Cerebellar nuclear complex (tissue), 1 donor: ENCODE measurements at places on chromosomes 2 and 18.
A peak's percentile ranks its signal among the peaks of the same experiment; 100 is the strongest.

- DNase-seq: no peak
Measured at GRCh38 chr2:198191651-198192050, 387.3 kb downstream of the PLCL1 start.

- no peak for DNase-seq
Measured at GRCh38 chr2:166257859-166258258, 117.9 kb downstream of the SCN9A start.

DNA sequence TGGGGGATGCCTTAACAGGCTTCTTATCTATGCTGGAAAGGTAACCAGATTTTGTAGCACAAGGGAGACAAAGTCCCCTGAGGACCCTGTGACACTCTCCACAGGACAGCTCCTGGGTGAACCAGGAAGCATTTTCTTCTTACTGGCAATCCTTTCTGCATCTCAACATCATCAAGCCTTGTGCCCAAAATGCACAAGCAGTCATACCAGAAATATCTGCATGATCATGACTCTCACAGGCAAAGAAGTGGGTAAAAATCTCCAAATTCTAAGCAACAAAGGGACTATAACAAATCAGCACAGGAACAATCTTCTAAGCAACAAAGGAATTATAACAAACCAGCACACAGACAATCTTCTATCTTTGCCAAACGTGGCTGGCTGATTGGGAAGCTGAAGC lies 99.1 kb upstream of the CD226 start:
- no peak for DNase-seq

GRCh38 chr18:61551586-61551985 lies 218.4 kb downstream of the CDH20 start:
- peak; percentile 71 for DNase-seq

DNA sequence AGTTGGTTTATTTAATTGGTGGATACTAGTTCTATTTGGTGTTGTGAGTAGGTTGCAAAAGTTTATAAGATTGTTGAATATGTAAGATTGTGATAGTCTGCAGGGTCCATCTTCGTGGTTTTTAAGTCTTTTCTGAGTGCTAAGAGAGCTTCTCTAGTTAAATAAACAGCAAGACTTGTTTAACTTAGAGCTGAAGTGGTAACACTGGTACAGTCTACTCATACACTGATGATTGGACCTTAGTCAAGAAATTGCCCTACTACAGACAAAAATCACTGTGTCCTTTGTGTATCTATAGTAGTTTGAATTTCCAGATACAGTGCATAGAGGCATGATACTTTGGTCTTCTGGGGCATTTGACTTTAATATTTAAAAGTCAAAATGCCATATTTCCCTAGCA lies 94.6 kb downstream of the PHLPP1 start:
- no peak for DNase-seq

DNA sequence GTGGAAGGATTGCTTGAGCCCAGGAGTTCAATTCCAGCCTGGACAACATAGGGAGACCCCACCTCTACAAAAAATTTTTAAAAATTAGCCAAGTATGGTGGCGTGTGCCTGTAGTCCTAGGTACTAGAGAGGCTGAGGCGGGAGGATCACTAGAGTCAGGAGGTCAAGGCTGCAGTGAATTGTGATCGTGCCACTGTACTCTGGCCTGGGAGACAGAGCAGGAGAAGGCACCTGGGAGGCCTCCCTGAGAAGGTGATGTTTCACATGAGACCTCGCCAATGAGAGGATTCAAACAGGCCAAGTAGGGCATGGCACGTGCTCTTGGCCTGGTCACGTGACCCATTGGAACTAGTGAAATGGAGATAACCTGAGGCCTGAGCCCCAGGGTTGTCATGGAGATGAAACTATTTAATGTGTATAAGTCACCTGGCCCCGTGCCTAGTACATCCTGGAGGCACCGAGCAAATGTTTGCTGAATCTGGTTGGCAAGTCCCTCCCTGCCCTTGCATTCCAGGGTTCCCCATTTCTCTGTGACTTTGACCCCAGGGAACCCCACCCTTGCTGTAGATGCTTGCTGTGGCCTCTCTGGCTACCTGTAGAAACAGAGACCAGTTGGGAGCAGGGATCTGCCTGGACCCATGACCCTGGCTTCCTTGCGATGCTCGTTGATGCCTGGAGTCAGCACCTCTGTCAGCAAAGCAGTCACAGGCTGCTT lies 26.1 kb upstream of the ROCK2 start:
- no peak for DNase-seq

GRCh38 chr2:202096736-202097135 lies 23.7 kb downstream of the KIAA2012 start:
- no peak for DNase-seq

DNA sequence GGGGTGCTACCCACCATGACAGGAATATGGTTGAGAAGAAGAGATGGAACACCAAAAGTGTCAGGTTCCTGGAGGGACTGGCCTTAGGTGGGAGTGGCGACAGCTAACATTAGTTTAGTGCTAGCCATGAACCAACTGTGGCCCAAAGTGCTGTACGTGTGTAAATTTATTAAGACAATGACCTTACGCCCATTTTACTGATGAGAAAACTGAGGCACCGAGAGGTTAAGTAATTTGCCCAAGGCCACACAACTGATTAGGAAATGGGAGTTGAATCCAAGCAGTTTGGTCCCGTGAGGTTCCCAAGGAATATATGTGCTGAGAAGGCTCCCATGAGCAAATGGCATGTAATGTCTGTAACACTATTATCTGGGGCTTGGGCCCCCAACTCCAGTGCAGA lies 109.5 kb upstream of the SLC1A4 start:
- no peak for DNase-seq

GRCh38 chr18:46478796-46479195 lies 178.2 kb downstream of the LOXHD1 start:
- no peak for DNase-seq

DNA sequence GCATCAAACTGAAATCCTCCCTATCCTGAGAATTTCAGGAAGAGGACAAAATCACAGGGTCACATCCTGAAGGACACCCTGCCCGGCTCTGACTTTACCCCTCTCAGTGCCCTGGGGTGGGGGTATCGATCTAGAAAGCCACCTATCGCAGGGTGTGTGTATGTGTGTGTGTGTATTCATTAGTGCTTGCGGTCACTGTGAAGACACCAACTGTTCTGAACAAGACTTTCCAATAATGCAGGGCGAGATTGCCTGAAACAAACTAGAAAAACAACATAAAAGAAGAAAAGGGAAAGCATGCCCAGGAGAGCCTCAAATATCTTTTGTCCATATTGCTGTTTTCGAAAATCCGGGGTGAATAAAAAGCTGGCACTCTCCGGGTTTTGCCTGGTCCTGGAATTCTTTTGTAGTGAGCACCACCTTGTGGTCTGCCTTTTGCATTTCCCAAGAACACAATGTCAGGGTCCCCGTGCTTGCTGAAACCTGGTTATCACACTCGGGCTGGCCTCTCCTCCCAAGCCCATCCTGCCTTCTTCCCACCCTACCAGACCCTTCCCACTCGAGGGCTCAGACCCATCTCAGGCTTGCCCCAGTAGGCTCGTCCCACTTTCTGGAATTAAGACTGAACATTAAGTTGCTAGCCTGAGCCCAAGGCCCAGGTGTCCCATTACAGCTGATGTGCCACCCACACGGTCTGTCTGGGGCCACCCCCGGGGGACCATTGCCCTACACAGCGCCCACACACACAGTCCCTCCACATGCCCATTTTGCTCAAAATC lies 25.0 kb upstream of the COPS8 start:
- no peak for DNase-seq

GRCh38 chr2:224405841-224406370 lies 4.0 kb upstream of the FAM124B start:
- DNase-seq: no peak

DNA sequence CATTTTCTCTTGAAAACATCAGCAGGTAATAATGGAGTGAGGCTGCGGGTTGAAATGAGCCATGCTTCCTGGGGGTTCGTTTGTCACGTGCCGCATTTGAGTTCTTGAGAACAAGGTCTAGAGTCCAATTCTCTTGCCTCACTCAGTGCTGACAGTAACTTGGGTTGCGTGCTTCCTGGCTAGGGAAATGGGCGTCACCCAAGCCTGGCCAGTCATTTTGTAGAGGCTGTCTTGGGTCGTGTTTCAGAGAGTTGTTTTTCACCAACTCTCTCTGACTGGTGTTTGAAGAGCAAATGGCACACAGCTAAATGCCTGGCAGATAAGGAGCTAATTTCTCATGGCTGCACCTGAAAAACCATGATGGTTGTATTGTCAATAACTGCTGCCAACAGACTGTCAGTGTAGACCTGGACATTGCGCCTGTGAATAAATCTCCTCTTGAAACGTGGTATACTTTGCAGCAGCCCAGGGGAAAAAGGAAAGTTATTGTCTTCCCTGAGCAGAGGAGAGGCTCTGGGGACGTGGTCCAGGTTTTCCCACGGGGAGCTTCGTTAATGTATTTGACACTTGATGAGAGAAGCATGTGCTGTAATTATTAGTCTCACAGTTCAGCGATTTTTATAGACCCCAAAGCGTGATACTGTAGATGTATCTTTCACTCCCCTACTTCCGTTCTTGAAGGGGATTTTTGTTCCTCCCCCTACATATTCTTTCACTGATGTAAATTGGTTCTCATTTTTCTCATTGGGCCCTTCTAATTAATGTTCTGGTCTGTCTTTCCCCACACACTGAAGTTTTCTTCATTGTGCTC lies 196.0 kb downstream of the FHOD3 start:
- DNase-seq: no peak

DNA sequence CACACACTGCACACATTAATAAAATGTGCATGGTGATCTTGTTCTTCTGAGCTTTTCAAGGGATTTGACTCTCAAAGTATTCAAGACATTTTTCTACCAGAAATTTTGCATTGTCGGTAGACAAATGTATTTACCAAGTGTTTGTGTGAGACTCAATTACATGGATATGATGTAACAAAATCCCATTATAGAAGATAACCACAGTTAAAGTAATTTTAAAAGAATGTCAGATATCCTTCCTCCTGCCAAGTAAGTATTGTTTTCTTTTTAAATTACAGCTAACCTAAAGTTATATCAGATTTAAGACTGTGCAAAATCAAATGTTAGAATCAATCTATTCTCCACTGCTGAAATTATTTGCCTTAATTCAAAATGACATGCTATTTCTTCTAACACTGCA lies 1344.5 kb upstream of the CHAC2 start:
- no peak for DNase-seq

GRCh38 chr2:185441486-185442005 lies 297.1 kb upstream of the FSIP2 start:
- DNase-seq: no peak

- no peak for DNase-seq
Measured at GRCh38 chr2:211061612-211062296, 505.4 kb downstream of the CPS1 start.

DNA sequence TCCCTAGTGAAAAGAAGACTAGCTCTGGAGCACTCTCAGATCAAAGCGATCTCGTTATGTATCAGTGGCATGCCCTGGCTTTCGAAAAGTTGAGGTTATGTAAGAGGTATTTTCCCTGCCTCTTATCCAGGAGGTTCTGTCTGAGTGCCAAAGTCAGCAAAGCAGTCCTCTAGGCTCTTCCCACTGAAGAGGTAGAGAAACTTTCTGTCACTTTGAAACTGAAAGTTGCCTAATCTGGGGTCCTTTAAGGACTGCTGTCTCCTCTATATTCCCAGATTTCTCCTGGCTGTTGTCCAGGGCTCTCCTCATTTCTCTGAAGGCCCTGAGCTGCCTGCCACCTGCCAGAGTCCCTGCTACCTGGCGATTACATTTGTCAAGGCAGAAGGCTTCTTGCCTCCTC lies 96.3 kb downstream of the B3GNT2 start:
- no peak for DNase-seq

- DNase-seq: no peak
Measured at GRCh38 chr2:67255933-67256615, 141.1 kb upstream of the ETAA1 start.
